Activated naive CD8-positive, alpha-beta T cell treated with anti-CD3 and anti-CD28 coated beads, Interleukin-2, amount 50 U/mL, for 24 hours (primary cell): ENCODE measurements at places on chromosomes 16 and 17.

- no peak for DNase-seq
Observed at GRCh38 chr16:644556-644955, 2.9 kb downstream of the MCRIP2 start.

DNA sequence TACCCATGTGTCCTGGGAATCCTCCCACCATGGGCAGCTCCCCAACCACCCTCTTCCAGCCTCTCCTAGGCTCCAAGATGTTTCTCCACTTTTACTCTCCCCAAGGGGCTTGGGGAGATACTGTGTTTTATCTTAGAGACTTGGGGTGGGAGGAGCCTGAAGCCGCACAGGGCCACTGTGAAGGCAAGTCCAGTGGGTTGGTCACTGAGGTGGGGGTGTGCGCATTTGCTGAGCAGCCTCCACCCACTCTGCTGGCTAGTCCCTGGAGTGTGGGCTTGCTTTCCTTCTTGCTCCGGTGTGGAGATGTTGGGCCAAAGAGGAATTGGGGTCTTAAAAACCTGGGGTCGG is 4.1 kb upstream of the CLDN9 start:
- DNase-seq: no peak

DNA sequence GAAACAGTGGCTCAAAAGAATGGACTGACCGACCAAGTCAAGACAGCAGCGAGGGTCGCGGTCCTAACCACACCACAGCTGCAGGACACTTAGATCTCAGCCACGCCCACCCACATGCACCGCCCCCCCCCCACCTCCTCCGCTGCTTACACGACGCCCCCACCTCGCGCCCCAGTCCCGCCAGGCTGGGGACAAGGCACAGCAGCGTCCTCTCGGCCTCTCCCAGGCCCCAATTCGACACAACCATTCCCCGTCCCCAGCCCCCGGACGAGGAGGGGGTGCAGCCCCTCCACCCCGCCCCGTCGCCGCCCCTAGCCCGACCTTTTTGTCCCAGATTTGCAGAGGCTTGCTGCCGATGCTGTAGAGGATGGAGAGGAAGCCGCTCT is 477 bp downstream of the CFAP20 start:
- no peak for DNase-seq

GRCh38 chr17:6455321-6455705 is 11.1 kb downstream of the PIMREG start:
- DNase-seq: peak; percentile 29

DNA sequence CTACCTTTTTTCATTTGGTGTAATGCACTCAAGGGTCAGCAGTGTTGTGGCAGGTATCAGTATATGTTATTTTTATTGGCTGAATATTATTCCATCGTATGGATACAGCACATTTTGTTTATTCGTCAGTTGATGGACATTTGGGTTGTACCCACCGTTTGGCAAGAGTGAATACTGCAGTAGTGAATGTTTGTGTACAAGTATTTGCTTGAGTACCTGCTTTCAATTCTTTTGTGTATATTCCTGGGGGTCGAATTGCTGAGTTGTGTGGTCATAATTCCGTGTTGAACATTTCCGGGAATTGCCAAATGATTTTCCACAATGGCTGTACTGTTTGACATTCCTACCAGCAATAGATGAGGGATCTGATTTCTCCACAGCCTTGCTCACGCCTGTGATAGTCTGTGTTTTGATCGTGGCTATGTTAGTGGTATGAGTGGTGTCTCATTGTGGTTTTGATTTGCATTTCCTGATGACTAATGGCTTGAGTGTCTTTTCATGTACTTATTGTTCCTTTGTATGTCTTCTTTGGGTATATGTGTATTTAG is 108.4 kb downstream of the OR1D5 start:
- no peak for DNase-seq

DNA sequence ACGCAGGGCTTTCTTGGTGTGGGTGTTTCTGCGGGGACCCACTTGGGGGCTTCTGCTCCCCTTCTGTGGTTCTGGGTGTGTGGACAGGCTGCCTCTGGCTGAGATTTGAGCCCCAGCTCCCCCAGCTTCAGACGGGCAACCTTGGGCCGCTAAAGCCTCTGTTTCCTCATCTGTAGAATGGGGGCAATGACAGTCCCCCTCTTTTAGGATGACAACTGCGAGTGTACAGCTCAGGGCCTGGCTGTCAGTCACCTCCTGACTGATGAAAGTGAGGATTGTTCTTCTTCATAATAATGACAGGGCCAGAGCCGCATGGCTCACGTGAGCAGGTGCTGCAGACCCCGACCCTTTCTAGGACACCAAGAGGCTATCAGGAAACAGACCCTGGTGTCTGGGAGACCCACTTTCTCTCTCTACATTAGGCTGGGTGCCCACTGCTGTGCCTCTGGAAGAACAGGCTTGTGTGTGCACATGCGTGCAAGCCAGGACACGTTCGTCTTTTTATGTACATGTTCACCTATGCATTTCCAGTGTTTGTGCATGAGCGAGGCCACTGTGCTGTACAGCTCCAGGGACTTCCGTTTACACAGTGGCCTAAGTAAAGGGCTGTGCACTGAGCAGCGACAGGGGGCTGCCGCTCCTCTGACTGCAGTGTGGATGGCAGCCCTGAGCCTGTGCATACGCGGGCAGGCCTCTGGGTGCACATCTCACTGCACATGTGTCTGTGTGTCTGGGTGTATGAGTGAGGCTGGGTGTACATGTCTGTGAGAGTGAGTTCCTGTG is 4.6 kb downstream of the SPNS3 start:
- DNase-seq: no peak

- DNase-seq: no peak
Observed at GRCh38 chr17:83152227-83152744, 72.9 kb downstream of the METRNL start.

GRCh38 chr17:82548681-82549303 is 29.3 kb downstream of the FOXK2 start:
- DNase-seq: peak; percentile 20

DNA sequence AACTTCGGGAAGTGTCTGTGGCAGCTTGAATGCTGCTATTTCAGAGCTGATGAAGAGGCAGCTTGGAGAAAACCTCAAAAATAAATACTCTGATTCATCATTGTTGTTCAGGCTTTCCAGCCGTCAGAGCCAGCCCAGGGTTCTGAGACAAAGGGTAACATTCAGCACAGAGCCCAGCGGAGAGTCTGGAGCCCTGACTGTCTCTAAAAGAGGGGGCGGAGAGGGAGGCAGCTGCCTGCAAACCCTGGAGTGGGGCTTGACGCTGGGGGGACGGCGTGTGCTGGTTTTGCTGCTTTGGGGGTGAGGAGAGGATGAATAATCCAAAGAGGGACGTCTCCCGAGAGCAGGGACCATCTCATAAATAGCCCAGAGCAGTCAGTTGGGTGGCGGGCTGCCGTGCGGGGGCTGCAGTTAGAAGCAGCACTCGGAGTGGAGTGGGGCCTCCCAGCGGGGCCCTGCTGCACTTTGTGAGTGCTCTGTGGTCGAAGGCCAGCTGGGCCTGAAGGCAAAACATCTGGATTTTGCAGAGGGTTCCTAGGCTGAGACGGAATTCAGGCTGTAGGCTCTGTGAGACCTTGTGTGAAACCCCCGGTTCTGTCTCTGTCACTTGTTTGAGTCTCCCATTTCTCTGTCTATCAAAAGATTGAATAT is 237.8 kb downstream of the PRKCA start:
- no peak for DNase-seq

DNA sequence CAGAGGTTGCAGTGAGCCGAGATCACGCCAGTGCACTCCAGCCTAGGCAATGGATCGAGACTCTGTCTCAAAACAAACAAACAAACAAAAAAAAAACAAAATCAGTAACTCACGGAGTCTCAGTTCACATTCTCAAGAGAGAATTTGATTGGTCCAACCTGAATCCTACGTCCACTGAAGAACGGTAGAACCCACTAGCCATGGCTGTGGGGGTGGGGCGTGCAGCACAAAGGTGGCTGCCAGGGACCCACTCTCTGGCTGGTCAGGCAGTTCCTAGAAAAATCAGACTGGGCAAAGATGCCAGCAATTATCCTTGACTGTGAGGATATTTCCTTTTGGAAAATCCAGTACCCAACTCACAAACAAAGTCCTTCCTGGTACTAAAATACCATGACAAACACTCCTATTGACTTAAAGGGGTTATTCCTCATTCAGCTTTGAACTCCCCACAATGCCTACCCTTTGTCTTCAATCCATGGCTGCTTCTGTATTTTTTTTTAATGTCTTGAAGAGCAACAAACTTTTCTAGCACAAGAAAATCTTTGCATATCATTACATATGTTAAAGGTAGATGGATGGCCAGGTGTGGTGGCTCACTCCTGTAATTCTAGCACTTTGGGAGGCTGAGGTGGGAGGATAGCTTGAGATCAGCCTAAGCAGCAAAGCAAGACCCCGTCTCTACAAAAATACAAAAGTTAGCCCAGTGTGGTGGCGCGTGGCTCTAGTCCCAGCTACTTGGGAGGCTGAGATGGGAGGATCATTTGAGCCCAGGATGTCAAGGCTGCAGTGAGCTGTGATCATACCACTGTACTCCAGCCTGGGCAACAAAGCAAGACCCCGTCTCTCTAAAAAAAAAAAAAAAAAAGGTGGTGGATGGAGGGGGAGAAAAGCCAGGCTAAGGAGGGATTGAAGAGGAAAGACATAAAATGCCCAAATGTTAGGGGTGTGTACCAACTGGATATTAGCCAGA is 3.8 kb upstream of the POLR3E start:
- DNase-seq: no peak

GRCh38 chr16:81740169-81740568 is 38.9 kb upstream of the PLCG2 start:
- DNase-seq: no peak

DNA sequence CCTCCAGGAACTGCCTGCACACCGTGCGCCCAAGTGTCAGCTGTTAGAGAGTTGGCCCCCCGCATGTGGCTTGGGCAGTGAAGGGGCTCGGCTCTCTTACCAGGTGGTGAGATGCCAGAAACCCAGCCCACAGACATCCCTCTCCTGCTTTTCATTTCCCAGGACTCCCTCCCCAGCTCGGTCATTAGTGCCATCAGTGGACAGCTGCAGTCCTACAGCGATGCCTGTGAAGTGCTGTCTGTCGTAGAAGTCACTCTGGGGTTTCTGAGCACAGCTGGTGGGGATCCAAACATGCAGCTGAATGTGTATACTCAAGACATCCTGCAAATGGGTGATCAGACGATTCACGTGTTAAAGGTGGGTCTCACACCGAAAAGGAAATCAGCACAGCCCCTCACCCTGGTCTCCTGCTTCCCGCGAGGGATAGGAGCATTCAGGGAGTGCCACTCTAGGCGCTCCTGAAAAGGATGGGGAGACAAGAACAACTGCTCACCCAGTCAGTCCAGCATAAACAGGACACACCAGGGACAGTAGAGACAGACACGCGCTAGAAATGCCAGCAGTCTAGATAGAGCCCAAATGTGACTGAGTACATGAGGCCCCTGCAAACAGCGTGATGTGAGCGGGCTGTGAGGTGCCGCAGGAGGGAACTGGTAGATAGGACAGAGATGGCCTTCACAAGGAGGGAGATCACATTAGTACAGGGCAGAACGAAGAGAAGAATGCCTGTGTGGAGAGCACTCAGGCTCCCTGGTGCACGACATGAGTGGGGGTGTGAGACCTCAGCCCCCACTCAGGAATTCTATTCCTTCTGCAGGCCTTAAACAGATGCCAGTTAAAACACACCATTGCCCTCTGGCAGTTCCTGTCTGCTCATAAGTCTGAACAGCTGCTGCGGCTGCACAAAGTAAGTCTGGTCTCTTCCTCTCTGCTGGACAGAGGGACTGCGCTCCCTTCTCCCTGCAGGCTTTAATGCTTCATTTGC is 25.7 kb upstream of the ENDOV start:
- no peak for DNase-seq

DNA sequence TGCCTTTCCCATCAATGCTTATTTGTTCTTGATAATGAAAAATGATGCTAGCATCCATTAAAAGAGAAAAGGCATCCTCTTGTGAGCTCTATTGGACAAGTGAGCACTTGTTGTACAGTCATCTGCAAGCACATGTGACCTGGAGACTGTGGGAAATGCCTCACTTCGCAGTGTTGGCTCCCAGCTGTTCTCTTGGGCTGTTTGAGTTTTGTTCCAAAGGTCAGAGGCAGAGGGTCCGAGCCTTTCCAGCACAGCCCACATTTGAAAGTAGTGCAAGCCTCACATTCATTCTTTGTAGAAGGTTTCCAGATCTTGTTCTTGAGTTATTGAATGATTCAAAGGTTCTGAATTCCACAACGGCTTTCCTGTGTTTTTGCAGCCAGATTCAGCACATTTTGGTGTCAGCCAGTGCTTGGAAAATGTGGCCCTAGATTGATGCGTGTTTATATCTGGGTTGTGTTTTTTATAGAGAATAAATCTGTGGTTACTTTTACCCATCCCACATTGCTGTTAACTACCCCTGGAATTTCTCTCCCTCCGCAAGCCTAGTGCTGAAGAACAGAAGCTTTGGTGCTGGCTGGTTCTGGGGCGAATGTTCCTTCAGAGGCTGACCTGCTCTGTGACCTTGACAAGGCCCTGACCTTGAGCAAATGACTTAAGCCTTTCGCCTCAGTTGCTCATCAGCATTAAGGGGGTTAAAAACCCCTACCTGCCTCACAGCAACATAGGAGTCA is 49.8 kb downstream of the CDH1 start:
- no peak for DNase-seq

GRCh38 chr17:67243284-67243683 is 1.7 kb downstream of the HELZ start:
- DNase-seq: no peak

DNA sequence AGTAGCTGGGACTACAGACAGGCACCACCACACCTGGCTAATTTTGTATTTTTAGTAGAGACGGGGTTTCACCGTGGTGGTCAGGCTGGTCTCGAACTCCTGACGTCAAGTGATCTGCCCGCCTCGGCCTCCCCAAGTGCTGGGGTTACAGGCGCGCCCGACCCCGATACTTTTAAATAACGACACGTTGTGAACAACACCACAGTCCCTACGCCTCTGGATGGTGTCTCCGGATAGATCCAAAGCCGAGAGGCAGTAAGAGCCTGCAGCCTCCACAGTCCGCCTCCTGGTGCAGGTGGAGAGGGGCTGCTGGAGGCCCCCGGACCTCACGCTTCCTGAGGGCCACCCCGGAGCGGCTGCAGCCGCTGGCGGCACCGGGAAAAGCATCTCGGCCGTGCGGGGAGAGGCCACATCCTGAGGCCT is 741 bp upstream of the TLCD3A start:
- DNase-seq: peak; percentile 23

DNA sequence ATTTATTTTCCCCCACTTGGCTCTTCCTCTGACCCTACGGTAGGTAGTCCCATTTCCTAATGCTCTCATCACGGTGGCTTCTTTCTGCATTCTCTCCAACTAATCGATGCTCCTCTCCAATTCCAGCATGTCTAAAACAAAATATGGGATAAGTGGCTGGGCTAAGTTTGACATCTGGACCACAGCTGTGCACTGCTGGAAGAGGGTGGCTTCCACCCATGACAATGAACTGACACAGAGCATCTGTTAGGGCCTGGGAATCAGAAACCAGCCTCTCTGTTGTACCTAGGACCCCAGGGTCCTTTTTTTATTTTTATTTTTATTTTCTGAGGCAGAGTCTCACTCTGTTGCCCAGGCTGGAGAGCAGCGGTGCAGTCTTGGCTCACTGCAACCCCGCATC is 29.0 kb upstream of the SLC39A11 start:
- DNase-seq: no peak

DNA sequence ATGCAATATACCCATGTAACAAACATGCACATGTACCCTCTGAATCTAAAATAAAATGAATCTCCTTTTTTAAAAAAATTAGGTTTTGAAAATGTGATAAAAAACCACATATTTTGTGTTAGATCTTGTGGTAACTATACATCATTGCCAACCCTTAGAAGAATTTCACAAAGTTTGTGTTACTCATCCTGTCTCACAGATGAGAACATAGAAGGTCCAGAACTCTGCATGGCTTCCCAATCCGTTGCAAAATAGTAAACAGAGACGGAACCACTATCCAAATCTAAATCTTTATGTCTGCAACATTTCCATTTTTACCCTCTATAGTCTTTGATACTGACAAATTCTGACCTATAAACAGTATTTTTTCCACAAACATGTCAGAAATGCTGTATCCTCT is 759.9 kb downstream of the KCNJ2 start:
- no peak for DNase-seq
